Stimulated activated CD4-positive, alpha-beta T cell treated with anti-CD3 and anti-CD28 coated beads, Interleukin-1b, Interleukin-23, amount 100 ng/mL, for 1 hour (primary cell): ENCODE measurements at places on chromosomes 5 and 9.

DNA sequence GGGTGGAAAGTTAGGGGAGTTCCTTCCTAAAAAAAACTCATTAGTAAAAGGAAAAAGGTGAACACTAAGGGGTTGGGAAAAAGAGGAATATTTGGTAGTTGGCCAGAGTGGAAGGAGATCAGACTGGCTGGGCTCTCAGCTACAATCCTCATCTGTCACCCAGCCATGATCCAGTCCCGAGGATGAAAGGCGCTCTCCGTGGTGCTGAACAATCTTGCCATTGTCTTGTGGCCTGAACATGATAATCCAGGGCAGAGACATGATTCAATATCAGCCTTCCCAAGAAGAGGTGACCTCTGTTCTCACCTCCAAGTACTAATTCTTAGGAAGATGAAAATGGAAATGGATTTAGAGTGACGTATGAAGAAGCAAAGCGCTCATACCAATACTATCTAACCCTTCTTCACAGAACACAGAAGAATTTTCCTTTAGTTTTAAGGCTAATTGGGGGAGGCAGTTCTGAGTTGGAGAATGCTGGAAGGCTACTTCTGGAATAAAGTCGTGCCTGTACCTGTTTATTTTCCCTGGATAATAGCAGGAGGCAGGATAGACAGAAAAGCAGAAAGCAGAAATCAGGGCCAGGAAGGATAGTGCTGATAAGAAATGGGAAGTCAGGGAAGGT lies 36.6 kb upstream of the MYORG start:
- DNase-seq, result no peak

DNA sequence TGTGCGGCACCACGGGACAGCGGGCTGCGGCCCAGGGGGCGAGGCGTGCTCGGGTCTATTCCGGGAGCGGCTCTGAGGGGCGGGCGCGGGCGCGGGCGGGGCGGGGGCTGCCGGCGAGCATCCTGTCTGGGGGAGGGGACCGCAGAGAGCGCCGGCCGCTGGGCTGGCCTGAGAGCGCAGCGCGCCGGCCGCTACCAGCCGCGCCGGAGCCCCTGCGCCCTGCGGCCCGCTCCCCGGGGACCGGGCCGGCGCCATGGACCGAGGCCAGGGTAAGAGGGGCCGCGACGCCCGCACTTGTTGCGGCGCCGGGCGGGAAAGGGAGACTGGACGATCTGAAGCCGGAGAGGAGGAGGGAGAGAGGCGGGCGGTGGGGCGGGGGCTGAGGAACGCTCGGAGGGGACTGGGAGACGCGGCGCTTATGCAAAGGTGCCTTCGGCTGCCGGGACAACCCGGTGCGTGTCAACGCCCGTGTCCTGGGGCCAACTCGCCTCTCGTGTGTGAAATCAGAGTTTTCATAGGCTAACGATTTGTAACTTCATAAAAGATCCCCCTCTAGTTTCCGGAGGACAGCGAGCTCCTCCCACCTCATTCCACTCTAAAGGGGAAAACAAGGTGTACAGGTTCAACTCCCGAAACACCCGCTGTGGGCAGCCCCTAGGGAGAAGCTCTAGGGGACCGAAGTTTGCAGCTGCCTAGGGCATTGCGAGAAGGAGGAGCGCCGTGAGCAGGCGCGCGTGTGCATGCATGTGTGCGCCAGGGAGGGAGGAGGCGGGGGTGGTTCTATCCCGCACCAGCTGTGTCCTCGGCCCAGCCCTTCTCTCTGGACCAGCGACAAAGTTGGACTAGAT lies at the start of gene AFAP1L1:
AFAP1L1 (plus strand) TSS at position 144 of the 848 bp plus-strand sequence; CDS start at position 254, 110 bp downstream.
- no peak for DNase-seq

- DNase-seq, result no peak
Observed at GRCh38 chr9:99134893-99135341, 30.0 kb downstream of the TGFBR1 start.

DNA sequence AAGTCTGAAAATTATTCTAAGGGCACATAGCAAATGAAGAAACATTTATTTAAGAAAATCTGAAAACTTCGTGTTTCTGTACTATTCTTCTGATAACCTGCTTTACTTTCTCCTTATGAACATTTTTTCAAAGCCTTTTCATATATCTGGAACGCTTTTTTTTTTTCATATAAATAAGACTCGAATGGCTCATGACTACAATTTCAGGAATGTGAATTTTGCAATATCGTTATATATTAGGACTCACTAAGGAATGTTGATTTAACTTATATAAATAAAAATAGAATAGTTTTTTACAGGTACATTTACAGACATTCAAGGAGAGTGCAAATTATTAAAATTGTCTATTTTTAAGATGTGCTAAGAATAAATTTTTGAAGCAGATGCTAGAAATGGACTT lies 42.9 kb downstream of the GPBP1 start:
- DNase-seq, result no peak

DNA sequence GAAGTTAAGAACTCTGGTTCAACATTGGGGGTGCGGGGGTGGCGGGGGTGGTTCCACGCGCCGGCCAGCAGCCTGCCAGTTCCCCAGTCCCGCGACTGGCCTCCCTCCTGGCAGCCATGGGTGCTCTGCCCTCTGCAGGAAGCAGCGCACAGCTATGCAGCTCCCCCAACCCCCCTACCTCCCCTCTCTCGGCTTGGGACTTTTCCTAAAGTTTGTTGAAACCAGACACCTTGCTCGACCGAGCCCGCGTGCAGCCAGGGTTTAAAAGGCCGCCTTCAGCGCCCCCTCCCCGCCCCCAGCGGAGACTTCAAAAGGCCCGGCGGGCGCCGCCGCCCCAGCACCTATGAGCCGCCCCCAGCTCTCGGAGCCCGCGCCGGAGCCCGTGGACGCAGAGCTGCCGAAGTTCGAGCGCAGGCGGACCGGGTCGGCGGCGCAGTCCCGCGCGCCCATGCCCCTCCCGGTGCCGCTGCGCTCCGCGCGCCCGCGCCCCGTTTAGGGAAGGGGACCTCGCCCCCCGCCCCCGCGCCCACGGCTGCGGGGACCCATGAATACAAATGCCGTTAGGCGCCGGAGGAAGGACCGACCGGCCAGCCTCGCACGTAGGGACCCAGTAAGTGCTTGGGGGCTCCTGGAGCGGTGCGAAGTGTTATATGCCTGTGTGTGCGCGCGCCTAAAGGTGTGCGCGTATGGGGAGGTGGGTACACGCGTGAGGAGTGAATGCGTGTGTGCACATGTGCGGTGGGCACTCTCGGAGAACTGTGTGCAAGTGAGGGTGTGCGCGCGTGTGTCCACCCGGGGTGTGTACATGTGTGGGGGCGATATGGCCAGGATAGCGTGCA lies 1.4 kb upstream of the COL27A1 start:
- no peak for DNase-seq

DNA sequence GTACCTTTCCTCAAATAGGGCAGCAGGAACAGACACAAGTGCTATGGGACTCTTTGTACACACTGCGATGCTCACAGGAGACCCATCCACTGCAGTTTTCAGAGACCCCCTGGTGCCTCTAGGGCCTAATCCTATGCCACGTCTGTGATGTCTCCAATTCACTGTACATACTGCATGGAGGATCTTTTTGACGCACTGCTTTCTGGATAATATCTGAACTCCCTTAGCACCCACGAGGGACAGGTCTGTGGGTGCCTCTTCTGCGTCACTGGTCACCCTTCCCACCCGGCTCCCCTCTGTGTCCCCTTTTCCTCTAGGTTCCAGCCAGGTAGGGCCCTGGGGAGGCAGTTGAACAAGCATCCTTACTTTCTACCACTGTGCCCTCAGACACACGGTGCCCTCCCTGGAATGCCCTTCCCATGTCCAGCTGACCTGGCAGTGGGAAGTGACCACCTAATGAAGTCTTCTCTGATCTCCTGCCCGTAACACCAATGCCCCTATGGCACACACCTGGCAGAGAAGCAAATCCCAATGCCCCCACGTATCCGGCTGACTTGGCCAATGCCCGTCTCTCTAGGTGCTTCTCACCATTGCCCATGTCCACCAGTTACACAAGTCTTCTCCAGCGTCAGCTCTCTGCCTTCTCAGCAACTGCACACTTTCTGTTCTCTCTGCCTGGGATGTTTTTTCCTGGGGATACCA lies 41.5 kb downstream of the FOXI1 start:
- DNase-seq, result no peak

DNA sequence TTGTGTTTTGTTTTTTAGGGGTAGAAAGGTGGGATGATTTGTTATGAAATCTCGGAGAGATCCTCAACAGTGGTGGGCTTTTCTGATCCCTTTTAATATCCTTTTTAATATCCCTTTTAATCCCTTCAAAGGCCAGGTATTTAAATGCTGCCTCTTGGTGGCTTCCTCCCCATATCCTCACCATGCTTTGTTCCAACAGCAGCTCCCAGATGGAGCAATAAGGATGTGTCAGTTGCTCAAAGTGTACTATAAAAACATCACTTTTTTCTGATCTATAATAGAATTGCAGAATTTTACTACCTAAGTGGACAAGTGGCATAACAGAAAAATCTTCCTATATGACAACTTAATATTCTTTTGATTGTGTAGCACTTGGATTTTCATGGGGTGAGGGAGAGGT lies 160.1 kb downstream of the GNAQ start:
- DNase-seq, result no peak

DNA sequence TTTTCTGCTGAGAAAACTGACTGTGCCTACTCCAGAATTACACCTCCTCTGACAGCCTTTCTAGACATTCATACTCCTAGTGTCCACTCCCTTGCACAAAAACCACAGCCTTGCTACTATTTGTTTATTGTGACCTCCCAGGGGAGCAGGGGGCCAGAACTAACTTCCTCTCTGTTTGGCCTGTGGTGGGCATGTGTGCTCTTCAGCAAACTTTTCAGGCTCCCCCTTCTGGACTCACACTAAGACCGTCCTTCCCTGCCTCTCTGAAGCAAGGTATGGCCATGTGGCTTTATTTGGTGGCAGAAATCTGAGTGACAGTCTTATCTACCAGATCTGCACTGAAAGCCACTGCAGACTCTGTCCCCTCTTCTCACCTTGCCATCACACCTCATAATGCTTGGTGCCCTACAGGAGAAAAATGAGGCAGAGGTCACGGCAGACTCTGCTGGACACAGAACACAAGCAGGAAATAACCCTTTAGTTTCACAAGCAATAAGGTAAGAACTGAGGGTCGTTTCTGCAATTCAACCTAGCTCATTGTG lies 28.2 kb downstream of the LIFR start:
- DNase-seq, result no peak

GRCh38 chr5:17046320-17046719 lies 110.2 kb upstream of the MYO10 start:
- DNase-seq, result no peak

- no peak for DNase-seq
Observed at GRCh38 chr9:112173489-112174221, 1.4 kb downstream of the SUSD1 start.

DNA sequence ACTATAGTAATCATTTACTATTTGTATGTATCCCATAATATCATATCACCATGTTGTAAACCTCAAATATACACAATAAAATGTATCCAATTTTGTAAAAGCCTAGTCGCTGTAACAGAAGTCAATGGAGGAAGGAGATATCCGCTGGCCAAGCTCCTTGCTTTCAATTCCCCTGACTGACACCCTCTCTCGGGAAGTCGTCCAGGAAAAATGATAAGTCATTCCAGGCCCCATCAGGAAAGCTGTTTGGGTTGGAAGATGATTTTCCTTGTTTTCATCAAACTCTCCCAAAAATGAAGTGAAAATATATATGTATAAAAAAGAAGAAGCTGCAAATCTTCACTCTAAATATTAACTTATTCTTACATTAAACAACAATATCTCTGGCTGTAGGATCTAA lies 52.2 kb upstream of the GABRB2 start:
- DNase-seq, result no peak

DNA sequence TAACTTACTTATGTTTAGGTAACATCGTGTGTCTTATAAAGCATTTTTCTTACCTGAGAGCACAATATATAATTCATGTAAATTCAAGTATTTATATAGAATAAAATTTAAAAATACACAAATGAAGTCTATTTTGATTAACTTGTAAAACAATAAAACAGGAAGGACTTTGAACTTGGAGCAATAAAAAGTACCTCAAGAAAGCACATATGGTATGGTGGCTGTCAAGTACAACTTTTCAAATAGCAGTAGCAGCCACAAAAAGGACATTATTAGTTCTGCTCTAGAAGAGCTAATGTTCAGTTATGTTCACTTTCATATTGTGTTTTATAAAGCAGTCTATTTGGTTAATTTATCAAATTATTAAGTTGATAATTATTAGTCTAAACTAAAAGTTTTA lies 31.4 kb downstream of the SLF1 start:
- no peak for DNase-seq

DNA sequence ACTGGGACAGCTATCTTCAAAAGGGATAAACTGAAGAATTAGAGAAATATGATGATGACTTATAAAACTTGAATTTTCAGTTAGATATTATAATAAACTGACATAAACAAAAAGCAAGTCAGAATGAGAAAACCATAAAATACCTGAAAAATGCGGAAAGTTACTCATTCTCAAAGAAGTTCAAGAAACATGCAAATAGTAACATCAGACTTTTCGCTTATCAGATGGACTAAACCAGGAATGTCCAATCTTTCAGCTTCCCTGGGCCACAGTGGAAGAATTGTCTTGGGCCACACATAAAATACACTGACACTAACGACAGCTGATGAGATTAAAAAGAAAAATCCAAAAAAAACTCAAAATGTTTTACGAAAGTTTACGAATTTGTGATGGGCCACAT lies 53.9 kb downstream of the DROSHA start:
- no peak for DNase-seq

- DNase-seq, result no peak
Observed at GRCh38 chr5:74446725-74447241, 193.7 kb downstream of the ENC1 start.

DNA sequence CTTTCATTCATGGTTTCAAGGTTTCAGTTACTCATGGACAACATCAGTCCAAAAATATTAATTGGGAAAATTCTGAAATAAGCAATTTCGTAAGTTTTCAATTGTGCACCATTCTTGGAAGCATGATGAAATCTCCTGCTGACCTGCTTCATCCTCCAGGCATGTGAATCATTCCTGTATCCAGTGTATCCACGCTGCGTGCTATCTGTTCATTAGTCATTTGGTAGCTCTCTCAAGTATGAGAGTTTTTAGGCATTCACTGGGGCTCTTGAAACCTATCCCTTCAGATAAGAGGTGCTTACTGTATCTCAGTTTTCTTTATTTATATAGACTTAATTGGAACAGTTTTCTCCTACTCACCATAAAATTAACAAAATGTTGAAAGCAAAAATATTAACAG lies 293.0 kb downstream of the CDH12 start:
- no peak for DNase-seq

DNA sequence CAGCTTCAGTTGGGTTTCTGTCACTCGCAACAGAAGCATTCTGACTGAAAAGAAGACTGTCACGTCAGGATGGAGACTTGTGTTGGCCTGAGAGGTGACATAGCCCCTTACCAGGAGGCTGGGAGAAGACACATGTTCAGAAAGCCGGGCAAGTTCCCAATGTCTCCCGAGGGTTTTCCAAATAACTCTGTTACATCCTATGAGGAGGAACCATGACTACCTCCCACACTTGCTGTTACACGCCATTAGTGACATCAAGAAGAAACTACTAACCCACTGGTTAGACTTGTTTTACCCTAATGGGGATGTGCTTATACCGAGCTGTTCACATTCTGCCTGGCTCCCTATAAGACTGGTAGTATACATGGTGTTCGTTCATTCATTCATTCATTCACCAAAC lies 33.3 kb downstream of the SH3PXD2B start:
- no peak for DNase-seq

GRCh38 chr5:58849921-58850667 lies 267.2 kb downstream of the RAB3C start:
- DNase-seq, result no peak
